ENCODE measurements at places on chromosomes 2 and 18.
A peak's percentile ranks its signal among the peaks of the same experiment; 100 is the strongest.

DNA sequence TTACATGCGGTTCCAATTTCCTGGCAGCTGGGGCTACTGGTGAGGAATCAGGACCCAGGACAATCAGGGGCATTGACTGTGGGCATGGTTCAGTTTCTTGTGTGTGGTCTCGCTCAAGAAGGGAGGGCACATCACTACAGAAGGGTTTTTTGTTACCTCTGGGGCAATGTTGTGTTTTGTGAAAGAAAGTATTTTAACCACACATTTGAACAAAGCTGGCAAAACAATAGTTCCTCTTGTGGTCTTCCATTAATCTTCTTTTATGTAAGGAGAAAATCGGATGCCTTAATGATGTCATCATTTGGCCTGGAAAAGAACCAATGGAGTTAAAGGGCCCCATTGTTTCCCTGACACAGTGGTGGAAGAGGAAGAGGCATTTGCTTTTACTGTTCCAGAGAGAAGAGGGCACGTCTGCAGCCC, 197.4 kb downstream of the SH3BP4 start:
- DNase-seq: no peak

GRCh38 chr2:17518212-17519154, at the start of gene RAD51AP2:
Gene RAD51AP2, minus strand, starts transcription at chr2:17518440. Its CDS starts 25 bp downstream, at chr2:17518415.
- DNase-seq: peak; percentile 43

DNA sequence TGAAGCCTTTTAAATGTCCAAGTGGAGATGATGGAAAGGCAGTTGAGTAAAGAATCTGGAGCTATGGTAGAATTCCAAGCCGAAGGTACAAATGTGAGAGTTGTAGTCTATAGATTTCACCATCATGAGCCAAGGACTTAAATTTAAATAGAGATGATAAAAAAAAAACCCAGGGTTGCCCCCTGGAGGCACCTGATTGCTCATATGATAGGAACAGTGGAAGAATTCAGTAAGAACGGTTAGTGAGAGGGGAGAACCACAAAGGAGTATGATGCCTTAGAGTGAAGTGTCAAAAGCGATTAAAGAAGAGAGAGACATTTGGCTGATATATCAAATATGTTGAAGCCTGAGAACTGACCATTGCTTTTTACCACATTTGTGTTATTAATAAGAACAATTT, 11.9 kb downstream of the NYAP2 start:
- no peak for DNase-seq

GRCh38 chr2:84846041-84846663, 34.7 kb downstream of the TRABD2A start:
- DNase-seq: no peak

DNA sequence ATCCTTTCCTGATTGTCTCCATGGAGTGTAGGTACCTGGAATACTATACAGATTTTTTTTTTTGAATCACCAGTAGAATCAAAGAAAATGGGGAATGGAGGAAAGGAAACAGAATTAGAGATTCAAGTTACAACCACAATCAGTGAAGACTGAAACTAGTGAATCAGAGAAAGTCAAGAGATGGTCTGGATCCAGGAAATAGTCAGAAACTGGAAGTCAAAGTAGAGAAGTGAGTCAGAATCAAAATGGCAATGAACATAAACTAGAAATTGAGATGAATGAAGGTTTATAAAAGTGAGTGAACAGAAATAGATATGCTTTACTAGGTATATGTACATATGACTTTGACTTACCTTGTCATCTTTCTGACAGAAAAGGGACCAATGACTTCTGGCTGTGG, 579.0 kb downstream of the PLCL1 start:
- no peak for DNase-seq

GRCh38 chr2:177667626-177668025, 275.1 kb downstream of the AGPS start:
- DNase-seq: no peak

- no peak for DNase-seq
Measured at GRCh38 chr2:10552220-10552870, 104.2 kb upstream of the ODC1 start.

GRCh38 chr2:97952357-97952756, 43.4 kb downstream of the TMEM131 start:
- no peak for DNase-seq

DNA sequence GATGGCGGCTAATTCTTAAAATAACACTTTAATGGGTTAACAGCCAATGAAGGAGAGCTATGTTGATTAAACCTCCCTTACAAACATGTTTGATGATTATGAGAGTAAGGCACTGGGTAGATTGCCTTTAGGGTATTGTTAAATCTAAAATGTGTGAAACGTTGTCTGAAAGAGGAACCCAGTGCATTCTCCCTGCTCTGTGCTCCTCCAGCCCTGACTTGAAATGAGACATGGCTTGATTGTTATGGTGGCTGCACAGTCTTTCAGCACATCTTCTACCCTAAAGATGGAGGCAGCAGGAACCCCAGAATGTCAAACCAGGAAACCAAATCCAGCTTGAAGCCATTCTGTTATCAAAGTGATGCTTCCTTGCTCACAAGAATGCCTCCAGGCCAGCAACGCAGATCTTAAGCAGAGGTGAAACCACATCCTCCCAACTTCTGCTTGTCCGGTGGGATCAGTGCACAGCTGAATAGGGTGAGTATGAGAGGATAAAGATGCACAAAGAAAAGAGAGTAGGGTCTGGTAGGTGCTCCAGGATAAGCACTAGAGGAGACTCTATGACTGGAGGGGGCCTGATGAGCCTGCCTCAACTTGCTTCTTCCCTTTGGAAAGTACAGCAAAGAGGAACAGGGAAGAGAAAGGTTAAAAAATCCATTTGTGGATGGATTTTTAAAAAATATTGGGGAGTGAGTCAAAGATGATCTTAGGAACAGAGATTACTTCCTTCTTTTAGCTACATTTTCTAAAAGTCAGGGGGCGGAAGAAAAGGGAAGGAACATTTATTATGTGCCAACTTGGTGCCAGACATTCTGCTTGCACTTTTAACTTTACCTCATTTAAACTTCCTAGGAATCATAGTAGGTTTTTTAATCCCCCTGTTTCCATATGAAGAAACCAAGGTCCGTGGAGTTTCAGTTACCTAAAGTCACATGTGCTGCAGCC, 523.0 kb downstream of the TXNL1 start:
- no peak for DNase-seq

DNA sequence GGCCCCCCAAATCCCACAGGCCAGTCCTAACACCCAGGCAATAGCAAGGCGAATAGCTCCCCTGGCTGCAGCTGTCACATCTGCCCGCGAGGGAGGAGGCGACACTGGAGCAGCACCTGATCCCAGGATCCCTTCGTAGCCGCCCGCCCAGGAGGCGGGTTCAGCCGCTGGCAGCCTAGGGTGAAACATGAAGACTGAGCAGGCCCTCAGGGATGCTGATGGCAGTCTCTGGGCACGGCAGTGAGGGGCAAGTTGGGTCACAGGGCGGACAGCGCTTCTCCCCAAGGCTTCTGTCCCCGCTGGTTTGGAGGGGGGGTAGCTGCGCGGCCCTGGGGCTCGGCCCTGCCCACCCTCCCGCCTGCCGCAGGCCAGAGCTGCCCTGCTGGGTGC, 1.9 kb downstream of the DNMT3A start:
- no peak for DNase-seq

- DNase-seq: no peak
Measured at GRCh38 chr2:48674933-48675332, 57.3 kb downstream of the GTF2A1L start.

- DNase-seq: no peak
Measured at GRCh38 chr18:65477455-65477854, 273.4 kb upstream of the CDH7 start.

DNA sequence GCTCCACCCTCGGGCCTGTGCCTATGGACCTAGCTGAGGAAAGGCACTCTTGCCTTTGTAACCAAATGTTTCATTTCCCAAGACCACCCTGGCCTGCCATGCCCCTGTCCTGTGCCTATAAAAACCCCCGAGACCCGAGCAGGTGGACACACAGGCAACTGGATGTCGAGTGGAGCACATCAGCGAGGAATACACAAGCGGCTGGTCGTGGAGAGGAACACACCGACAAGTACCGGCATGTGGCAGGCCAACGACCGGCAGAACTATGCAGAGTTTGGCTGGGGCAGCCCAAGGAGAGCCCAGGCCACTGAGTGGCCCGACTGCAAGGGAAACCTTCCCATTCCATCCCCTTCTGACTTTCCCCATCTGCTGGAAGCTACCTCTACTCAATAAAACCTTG, 1963.8 kb upstream of the CELF4 start:
- no peak for DNase-seq

- DNase-seq: no peak
Measured at GRCh38 chr2:88452980-88453582, 588 bp upstream of the FOXI3 start.

DNA sequence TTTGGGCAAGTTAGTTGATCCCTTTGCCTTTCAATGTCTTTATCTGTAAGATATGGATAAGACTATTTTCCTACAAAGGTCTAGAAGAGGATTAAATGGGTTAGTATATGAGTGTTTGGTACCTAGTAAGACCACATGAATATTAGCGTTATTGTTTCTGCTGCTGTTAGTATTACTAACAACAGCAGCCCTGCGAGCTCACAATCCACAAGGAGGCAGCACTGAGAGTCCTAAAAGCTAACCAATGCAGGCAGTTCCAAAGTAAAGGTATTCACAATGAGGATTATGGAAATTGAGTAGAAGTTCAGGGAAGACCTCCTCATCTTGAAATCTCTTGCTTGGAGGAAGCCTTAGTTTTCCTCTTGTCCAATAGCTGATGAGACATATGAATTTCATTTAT, 248.9 kb downstream of the TDRD15 start:
- DNase-seq: no peak

DNA sequence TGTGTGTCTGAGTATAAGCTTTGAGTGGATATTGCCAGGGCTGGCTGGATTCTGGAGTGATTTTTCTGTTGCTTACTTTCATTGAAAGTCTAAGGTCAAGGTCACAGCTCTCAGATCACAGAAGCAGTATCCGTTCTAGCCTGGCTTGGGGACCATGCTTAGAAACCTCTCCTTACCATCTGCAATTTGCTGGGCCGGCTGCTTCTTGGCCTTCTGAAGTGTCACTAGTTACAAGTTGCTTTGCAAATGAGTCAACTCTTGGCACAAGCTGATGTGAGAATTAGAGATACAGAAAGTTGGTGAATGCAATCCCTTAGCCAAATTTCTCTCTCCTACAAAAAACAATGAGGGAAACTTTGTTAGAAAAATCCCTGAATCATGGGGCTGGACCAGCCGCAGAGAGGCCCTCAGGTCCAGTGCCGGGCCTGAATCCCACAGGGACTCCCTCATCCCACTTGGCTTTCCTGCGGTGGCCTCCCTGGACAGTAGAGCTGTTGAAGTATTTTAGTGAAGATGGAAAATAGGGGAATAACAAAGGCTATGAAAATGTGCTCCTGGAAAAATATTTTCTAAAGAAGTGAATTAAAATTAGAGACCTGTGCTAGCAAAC, 92.7 kb upstream of the CNGA3 start:
- no peak for DNase-seq

DNA sequence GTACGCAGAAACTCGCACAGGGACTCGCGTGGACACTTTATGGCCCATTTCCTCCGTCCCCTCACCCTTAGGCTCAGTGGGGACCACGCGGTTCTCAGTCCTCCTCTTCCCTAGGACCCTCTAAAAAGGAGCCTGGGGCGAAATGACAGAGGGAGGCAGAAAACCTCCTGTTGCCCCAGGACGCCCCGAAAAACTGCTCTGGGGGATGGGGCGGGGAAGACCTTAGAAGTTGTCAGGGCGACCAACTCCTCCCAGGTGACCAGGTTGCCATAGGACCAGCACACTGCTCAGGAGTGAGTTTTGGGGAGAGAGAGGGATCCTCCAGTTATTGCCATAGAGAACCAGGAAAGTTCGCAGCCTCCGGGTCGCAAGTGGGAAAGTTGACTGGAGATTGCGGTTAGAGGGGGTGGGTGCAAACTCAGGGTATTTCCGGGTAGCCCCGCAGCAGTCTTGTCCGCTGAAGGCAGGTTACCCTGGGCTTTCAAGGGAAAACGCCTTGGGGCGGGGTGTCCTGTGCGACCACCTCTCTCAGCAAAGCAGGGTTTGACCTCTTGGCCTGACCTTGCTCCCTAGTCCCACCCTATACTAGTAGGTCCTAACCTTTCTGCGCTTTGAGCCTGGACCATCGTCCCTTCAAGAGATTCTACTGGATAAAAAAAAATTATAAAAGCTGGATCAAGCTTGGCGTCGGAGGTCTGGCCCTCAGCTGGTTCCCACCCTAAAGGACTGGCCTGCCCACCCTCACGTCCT, 7.8 kb upstream of the PAX3 start:
- no peak for DNase-seq

GRCh38 chr2:39121523-39122063, 742 bp upstream of the SOS1 start:
- no peak for DNase-seq

DNA sequence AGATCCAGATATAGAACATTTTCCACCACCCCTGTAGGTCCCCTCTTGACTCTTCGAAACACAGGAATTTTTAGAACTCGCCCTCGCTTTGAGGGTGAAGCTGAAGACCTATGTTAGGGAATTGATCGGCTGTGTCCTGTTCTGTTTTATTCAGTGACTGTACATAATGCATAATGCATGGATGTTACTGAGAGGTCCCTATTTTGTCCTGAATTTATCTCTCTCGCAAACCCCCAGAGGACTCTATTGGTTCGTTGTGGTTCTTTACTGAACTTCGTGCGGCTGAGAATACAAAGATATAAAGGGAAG, 431 bp upstream of the EIF5B start:
- DNase-seq: no peak

DNA sequence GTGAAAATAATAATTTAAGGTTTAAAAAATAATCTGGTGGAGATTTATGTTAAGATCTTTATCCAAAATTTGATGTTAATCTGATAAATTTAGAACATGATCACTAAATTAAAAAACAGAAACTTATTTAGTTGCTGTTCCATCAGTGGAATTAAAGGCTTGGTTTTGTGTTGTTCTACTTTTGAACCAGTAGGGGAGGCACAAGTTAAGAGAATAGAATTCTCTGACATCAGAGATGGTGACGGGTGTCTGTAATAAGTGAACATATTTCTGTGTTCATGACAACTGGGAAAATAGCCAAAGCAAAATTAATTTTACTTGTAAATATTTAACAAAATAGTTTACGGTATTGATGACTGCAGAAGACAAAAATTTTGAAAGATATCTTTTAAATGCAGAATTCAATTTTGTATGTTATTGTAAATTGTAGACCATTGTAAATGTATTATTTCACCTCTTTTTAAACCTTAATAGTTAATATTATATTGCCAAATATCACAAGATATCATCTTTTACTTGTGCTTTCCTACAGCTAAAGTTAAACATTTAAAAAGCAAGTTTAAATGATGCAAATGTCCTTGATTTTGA, 106.0 kb downstream of the UBR3 start:
- DNase-seq: no peak

DNA sequence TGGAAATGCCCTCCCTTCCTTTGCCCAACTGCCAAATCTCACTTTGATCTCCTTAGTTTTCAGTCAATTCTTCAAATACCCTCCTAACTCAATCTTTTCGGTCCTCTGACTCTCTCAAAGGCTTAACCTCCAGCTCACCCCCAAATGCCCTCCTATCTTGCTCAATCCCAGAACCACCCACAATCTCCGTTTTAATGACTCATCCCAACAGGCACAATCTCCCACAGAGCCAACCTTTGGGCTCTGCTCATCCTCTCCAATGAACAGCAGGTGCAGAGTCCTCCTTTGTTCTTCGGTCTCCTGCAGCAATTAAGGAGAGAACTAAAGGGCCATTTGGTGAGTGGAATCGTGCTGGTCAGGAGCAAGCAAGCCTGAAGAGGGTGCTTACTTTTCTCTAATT, 366.1 kb upstream of the CRIM1 start:
- DNase-seq: no peak
